Activated CD4-positive, CD25-positive, alpha-beta regulatory T cell treated with anti-CD3 and anti-CD28 coated beads, Interleukin-2, amount 50 U/mL, for 16 hours (primary cell): ENCODE measurements at places on chromosomes 5 and 9.

GRCh38 chr5:4614088-4614487 is 526.0 kb upstream of the ADAMTS16 start:
- no peak for DNase-seq

- no peak for DNase-seq
Observed at GRCh38 chr5:59346982-59347381, 546.5 kb downstream of the PDE4D start.

- no peak for DNase-seq
Observed at GRCh38 chr9:35842795-35843194, 13.8 kb downstream of the TMEM8B start.

DNA sequence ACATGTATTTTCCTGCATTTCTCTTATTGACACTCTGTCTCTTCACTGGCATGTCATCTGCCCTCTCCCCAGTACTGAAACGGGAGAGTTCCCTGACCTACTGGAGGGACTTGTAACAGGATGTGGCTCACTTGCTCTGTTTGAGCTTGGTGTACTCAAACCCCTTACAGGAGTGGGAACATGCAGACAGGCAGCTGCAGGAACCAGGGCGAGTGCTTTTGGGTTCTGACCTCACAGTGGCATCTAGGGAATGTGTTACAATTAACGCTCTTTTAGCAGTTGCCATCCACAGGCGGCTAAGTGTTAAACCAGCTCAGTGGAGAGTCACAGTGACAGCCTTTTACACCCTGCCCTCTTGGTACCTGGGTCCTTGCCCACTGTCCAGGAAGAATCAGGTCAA is 300.3 kb upstream of the GRAMD2B start:
- no peak for DNase-seq
